ENCODE measurements at places on chromosomes 7 and 10. TPM values are rescaled to one million over a fixed set of nuclear protein-coding genes. Genes with fewer than 3 reads are reported as not detected.

GRCh38 chr10:30959836-30960210 is 71.8 kb downstream of the ZNF438 start:
- no peak for DNase-seq

DNA sequence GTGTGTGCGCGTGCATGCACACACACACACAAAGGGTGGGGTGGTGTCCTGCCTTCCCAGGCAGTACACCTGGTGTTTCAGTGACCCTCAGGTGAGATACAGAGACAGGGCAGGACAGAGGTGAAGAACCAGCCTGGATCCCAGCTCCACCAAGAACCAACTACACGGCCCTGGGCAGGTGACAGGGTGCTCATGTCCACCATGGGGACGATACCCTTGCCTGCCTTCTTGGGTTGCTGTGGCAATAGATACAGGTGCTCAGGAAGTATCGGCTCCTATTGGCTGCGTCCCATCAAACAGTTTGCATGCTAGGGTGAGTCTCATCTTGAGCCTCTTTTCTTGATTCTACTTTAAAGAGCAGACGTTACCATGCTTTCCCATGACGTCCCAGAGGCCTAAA is 33.7 kb upstream of the CXCL12 start:
- no peak for DNase-seq

GRCh38 chr10:43674553-43675210 is 26.0 kb upstream of the ZNF32 start:
- DNase-seq = no peak

DNA sequence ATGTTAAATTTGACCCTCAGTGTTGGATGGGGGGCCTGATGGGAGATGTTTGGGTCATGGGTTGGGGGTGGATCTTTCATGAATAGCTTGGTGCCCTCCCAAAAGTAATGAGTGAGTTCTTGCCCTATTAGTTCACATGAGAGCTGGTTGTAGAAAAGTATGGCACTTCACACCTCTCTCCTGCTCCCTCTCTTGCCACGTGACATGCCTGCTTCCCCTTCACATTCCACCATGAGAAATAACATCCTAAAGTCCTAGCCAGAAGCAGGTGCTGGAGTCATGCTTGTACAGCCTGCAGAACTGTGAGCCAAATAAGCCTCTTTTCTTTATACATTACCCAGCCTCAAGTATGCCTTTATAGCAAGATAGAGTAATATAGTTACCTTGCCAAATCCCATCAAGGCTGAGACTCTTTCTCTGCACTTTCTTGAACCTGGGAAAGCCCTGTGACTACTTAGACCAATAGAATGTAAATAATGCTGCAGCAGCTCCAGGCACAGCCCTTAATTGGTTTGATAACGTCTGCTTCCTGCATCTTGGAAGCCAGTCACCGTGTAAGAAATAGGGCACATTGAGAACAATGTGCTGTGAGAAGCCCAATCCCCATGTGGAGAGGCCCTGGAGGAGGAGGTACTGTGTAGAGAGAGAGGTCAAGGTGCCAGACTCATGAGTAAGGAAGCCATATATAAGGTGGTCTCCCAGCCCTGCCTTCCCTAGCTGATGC is 88.0 kb upstream of the NAMPT start:
- no peak for DNase-seq

DNA sequence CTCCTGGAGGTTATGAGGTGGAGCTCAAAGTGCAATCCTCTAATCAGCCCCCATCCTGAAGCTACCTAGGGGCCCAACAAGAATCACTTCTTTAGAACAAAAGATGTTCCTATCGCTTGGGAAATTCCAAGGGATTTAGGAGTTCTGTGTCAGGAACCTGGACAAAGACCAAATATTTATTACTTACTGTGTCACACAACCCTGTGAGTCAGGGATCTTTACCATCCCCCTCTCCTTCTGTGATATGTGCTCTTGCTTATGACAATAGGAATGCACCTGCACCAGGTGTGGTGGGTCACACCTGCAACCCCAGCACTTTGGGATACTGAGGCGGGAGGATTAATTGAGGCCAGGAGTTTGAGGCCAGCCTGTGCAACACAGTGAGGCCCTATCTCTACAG is 485.8 kb downstream of the PLXDC2 start:
- no peak for DNase-seq

- DNase-seq = no peak
Measured at GRCh38 chr10:2049560-2049959, 312.2 kb upstream of the ADARB2 start.

GRCh38 chr7:1284743-1285458 is 52.2 kb downstream of the UNCX start:
- DNase-seq = no peak

DNA sequence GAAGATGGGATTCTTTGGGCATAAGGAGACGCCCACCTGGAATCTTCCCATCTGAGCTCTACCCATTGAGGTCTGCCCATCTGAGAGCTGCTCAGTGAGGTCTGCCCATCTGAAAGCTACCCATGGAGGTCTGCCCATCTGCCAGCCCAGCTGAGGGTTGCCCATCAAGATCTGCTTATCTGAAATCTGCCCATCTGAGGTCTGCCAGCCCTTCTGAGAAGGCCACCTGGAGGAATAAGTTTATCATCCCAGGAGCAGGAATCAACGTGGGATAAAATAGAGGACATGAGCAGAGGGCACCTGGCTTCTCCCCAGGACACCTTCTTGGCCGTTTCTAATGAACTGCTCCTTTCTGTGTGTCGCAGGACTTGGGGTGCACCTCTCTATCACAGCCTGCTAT is 35.3 kb upstream of the PDZD8 start:
- DNase-seq = no peak

DNA sequence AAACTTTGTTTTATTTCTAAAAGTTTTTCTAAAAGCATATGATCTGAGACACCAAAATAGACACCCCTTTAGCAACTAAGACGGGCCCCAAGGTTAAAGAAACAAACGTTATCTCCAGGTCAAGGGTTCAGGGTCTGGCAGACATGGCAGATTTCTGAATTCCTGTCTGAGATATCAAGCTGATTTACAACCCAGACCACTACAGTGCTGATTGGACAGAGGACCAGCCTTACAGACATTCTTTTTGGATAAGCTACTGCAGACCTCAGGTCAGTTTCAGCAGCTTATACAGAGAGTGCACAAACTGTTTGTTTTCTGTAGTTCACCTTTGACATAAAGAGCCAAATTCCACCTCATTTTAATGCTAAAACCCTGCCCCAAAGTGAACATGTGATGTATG is 34.8 kb downstream of the SVOPL start:
- DNase-seq = no peak

DNA sequence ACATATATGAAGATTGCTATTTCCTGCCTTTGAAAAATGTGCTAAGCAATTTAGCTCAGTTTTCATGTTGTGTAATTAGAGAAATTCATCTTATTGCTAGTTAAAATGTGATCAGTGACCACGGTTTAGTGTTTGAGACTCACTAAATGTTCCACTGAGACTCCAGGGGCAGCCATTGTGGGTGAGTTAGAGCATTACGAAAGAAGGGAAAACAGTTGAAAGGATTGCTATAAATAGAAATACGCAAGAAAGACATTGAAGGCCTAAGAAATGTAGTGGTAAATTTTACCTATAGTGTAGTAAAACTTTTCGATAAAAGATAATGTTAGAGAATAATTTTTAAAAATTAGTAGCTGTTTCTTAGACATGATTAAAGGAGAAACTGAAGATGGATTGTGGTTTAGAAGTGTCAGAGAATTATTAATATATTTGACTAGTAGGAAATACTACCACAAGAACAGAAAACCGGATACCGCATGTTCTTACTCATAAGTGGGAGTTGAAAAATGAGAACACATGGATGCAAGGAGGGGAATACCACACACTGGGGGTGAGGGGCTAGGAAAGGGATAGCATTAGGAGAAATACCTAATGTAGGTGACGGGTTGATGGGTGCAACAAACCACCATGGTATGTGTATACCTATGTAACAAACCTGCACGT is 394.5 kb downstream of the SEMA3D start:
- no peak for DNase-seq

DNA sequence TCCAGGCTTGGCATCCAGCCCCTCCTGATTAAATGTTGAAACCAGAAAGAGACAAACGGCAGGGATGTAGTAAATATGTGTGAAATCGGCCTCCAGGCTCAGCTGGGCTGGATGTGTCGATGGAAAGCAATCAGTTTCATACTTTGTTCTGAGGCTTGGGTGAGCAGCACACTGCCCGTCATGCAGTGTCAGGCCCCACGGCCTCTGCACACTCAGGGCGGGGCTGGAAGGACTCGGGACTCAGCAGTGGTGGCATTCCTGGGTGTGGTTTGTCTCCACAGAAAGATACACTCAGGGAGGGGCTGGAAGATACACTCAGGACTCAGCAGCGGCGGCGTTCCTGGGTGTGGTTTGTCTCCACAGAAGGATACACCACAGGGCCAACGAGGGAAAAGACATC is 22.0 kb downstream of the ADGRA1 start:
- no peak for DNase-seq

- DNase-seq = no peak
Measured at GRCh38 chr10:35089611-35090161, 455 bp downstream of the CUL2 start.

GRCh38 chr7:372546-372931 is 82.6 kb downstream of the FOXL3 start:
- DNase-seq = no peak

- no peak for DNase-seq
Measured at GRCh38 chr7:84513061-84513460, 318.5 kb upstream of the SEMA3A start.

GRCh38 chr7:152709287-152710152 is 33.6 kb upstream of the XRCC2 start:
- DNase-seq = no peak

- no peak for DNase-seq
Measured at GRCh38 chr7:67100956-67101361, 104.3 kb downstream of the TYW1 start.

Gene SFTPA1
- total RNA-seq = not detected

Gene MYPN
- total RNA-seq = 5.4 TPM

Gene TMEM178B
- 10.9 TPM for total RNA-seq

Gene MMD2
- not detected for total RNA-seq

Gene DNAJC12
- total RNA-seq = 53.7 TPM

Gene CPA4
- total RNA-seq = 1.6 TPM

Gene ZFAND4
- 5.5 TPM for total RNA-seq

Gene LIPF
- total RNA-seq = not detected
